ENCODE measurements at places on chromosomes 3 and 15.

DNA sequence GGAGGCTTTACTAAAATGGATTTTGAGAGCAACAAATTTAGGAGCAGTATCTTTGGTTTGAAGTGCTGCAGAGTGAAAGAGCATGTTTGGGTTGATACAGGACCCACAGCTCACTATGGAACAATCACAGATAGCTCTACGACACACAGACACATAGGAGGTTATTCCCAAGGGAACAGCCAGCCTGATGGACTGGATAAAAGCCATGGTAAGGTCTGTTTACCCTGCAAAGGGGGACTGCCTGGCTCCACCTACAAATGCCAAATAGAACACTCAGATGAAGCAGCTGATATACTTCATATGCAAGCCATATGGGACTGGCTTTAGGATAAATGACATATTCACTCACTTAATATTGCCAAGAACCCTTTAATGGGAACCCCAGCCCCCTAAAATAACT, 75.4 kb downstream of the CDC25A start:
- DNase-seq, result no peak

DNA sequence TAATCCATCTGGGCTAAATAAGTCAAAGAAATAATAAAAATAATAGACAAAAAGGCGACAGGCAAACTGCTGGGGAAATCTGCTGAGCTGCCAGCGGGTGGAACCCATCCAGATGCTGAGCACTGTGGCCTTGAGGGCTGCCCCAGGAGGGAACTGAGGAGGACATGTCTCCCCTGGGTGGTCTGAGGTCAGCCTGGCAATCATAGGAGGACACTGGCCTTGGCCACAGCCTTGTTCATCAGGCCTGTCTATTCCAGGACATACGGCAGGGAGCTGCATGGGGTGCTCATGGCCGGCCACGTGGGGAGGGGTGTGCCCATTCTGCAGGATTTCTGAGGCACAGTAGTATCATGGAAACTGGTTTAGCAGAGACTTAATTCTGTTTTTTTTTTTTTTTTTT, 21.5 kb upstream of the SNRPA1 start:
- no peak for DNase-seq

DNA sequence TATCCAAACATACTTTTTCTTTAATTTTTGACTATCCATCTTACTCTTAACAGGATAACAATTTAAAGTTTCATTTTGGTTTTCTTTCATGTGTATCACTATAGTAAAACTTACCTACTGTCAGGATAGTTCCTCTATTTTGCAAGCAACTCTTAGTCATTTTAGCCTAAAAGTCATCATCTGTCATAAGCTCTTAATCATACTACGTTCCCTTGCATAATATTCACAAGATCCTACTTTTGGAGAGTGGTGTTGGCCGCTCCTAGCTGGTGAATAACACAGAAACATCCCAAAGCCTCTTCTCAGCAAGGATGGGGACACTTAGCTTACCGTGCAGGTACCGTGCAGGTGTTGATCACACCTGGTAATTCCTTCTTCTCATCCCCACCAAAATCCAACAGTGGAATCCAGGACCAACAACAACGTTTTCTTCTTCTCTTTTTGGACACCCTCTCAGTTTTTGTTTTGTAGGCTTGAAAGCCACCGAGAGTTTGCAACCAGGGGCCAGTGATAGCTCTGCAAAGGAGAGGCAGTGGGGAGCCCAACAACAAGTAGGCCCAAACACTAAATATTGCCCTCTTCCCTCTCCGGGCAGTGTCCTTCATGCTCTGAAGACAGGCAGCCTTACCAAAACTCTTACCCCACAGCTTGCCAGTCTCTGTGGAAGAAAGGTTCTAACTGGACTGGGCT, 433 bp downstream of the FILIP1L start:
- no peak for DNase-seq

GRCh38 chr3:31189330-31189729, 294.9 kb upstream of the GADL1 start:
- no peak for DNase-seq

DNA sequence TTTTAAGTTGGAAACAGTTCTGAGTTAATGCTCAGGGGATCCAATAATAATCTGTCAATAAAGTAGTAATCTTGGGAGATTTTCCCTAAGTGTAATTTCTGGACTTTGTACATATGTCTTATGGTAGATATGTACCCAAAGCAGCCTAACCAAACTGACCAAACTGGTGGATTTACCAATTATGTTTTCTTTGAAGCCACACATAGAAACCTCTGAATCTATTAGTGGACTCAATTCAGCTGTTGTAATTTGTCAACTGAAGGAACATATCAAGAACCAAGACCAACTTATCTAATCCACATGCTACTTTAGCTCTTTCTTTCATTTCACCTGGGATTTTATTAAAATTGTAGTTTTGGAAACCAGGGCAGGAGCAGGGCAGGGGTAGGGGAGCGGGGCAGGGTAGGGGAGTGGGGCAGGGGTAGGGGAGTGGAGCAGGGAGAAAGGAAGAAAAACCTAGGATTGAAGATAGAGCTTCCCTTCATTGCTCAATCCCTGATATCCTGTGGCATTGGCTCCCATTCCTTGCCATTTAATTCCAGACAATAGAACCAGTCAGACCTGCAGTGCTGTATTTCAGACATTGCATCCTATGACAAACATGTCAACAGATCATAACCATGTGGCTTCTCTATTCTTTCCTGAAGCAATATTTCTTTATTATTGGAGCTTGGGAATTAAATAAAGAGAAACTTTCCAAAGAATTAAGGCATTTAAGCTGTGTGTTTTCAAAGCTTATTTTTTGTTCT, 101.8 kb downstream of the NFKBIZ start:
- DNase-seq, result no peak

DNA sequence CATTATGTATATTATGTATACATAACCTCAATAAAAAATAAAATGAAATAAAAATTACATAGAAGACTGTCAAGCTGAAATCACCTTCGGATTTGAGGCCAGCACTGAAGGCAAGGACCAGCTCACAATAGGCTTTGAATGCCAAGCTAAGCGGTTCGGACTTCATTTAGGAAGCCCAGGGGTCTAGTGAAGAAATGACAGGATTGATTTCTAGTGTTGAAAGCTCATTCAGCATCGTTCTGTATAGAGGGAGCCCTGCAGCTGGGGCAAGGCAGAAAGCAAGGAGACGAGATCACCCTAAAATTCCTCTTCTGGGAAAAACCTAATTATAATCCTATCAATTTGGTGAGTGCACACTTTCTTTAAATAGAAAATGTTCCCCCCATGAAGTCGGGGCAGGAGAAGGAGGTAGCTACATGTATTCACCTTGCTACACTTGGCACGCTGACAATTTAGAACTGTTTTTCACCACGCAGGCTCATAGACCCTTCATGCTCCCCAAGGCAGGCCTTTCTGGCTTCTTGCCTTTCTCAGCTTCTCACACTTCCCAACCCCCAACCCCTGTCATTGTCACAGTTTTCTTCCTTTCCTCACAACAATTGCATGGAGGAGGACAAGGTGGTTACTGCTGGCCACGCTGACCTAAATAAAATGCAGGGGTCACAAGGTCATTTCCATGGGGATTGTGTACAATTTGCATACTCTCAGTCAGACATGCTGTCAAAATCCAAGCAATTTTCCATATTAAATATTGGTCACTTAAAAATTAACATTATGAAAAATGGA, 44.4 kb upstream of the SSR3 start:
- no peak for DNase-seq

GRCh38 chr15:40289140-40289775, 6.4 kb upstream of the ANKRD63 start:
- peak; percentile 78 for DNase-seq

DNA sequence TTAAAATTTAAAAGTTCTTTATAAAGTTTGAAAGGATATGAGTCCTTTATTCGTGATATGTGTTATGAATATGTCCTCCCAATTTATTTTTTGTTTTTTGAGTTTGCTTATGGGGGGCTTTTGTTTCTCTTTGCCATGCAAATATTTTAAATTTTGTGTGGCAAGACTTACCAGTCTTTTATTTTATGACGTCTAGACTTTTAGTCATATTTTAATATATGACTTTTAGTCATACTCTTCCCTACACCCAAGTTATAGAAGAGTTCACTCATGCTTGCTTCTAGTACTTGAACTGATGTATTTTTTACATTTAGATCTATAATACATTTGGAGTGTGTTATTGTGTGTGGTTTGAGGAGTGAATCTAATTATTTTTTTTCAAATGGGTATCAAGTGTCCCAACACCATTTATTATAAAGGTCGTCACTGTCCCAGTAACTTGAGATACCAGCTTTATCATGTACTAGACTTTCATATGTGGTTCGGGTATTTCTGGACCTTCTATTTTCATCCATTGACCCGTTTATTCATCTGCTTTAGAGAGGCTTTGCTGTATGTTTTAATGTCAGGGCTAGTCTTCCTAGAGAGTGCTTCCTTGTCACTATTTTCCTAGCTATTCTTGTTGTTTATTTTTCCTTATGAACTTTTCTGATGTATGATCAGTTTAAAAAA, 755 bp downstream of the PARP15 start:
- no peak for DNase-seq

DNA sequence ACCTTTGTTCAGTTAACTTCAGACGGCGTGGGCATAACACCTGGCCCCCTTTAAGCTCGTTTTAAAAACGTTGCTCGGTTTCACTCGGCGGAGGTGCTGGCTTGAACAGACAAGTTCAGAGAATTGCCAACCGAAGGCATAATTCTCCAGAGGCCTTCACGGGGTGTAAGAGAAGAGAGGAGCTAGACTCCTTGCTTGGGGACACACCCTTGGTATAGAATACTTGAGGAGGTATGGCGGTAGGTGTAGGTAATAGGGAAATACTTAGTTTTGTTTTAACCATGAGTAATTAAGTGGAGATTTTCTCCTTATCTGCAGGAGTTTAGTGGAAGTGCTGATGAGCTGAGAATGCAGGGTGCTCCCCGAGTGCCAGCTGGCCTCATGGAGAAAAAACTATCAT, 921 bp downstream of the FBXL2 start:
- DNase-seq, result no peak

DNA sequence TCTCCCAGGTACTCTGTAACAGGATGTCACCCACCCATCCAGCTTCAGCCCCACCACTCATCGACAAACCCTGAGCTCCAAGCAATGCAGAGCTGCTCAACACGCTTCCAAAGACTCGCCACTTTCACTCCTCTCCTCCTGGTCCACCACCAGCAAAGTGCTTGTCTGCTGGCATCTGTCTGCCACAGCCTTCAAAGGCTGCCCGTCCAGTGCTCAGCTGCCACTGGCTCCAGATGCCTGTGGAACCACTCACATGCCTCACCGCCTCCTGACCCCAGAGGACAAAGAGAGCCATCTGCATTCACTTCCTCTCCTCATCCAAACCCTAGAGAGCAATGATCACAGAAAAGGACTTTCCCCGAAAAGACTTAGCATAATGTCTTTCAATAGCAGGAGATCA, 109.5 kb upstream of the OCA2 start:
- DNase-seq, result no peak

DNA sequence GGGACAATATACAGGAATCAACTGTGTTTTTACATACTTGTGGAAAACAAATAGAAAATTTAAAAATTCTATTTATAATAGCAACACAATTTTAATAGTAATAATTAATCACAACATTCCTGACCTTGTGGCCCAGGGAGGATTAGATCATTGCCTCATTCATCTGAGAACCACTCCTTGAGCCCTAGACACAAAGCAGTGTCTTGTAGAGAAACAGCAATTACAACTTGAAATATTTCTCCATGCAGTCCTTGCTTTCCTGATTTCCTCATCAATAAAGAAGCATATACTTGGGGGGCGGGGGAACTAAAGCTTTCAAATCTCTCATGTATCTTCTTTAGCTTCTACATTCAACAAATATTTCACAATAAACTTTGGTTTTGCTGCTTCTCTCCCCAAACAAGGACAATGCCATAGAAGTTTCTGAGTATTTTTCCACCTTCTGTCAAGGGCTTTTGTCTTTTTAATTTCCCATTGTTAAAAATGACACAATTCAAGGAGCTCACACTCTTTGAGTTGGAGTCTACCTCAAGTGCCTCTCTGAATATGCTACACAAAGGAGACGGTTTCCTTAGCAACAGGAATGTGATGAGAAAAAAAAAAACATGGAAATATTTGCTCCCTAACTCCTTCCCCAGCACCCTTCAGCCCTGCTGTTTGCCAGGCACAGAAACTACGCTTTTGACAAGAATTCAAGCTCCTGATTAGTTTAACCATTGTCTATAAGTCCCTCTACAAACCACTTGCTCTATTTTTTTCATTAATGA, 118.8 kb downstream of the ARPP21 start:
- DNase-seq, result no peak

DNA sequence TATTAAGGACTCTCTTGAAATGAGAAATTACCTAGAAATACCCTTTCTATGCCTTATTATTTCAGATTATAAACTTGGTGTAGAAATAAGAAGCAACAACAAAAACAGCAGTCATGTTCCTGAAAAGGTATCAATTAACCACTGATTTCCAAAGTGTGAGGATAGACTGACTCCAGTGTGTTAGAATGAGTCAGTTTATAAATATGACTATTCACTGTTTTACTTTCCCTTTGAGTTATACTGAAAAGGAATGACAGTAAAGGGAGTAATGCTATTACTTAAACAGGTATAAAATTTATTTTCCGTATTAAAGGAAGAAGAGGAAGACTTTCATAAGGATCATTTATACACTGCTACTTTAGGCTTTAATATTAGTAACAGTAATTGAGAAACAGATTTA, 12.9 kb downstream of the GMNC start:
- DNase-seq, result no peak

DNA sequence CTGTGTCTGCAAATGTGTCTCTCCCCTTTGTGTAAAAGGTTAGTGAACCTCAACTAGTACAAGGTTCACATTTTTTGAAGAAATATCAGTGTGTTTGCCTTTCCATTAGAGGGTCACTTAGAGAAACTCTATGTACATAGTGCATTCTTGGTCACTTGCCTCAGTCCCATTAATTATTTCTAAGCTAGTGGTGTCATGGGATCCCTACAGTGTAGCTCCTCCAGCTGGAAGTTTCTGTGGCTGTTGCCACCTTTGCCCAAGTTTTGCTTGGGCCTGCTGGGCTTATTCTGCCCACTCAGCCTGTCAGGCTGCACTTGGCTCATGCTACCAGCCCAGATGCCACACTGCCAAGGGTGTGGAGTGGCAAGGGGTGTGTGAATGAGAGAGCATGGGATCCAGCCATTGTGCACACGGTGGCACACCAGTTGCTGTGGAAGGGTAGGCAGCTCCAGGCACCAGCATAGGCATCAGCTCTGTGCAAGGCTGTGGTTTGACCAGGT, 161.7 kb downstream of the ARPP21 start:
- DNase-seq, result no peak

- DNase-seq, result no peak
These were observed 3.9 kb downstream of the RTP3 start for GRCh38 chr3:46501702-46502101.

DNA sequence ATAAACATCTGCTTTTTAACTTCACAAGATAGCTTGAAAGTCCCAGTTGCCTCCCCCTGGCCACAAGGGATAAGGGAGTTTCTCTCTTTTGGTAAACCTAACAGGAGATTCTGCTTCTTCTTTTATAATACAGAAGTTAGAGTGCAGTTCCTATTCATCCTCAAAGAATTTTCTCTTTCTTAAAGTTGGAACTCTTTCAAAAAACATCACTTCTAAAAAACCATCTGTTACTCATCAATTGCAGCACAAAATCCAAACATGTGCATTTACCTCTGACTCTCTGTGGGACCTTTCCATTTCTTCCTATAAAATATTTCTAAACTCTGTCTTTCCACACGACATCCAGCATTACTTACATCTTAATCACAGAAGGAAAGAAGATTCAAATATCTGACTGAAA, 5.1 kb downstream of the DPH6 start:
- DNase-seq, result no peak

Measured in body of pancreas (tissue), 4 donors.